ENCODE measurements at places on chromosomes 1 and 21. TPM values are rescaled to one million over a fixed set of nuclear protein-coding genes. Genes with fewer than 3 reads are reported as not detected.

GRCh38 chr1:239805851-239806772 lies 285.6 kb upstream of the FMN2 start:
- peak; percentile 30 for DNase-seq
- no peak overlapping the region for H3K27ac ChIP-seq
- no peak overlapping the region for H3K4me3 ChIP-seq
- H3K27me3 ChIP-seq = no peaks in the 10 kb centered on the region
- H3K4me1 ChIP-seq = peaks cover 4% of the 10 kb centered on the region
- no peaks in the 10 kb centered on the region for H3K36me3 ChIP-seq

DNA sequence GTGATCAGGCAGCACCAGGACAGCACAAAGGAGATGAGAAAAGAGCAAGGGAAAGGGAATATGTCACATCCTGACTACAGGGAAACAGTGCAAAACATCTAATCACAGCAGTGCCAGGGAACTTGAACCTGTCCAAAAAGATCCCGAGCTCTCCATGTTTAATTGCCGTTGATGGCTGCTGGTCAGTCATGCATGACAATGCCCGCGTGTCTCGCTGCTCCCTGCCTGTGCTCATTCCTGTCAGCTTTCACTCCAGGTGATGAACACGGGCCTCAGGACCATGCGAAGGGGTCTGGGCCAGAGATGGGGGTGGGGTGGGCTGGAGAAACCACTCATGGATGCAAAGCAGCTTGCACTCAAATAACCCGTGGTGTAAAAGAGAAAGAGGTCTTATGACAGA lies 287.0 kb downstream of the GPATCH2 start:
- H3K4me3 ChIP-seq = no peak overlapping the region
- no peaks in the 10 kb centered on the region for H3K36me3 ChIP-seq
- no peaks in the 10 kb centered on the region for H3K4me1 ChIP-seq
- H3K27me3 ChIP-seq = no peaks in the 10 kb centered on the region
- H3K27ac ChIP-seq = no peak overlapping the region

GRCh38 chr1:206037581-206037980 lies 13.9 kb upstream of the CTSE start:
- H3K4me3 ChIP-seq = no peak overlapping the region
- H3K4me1 ChIP-seq = no peaks in the 10 kb centered on the region
- H3K27me3 ChIP-seq = peaks cover 3% of the 10 kb centered on the region
- DNase-seq = no peak
- H3K27ac ChIP-seq = no peak overlapping the region
- no peaks in the 10 kb centered on the region for H3K36me3 ChIP-seq

DNA sequence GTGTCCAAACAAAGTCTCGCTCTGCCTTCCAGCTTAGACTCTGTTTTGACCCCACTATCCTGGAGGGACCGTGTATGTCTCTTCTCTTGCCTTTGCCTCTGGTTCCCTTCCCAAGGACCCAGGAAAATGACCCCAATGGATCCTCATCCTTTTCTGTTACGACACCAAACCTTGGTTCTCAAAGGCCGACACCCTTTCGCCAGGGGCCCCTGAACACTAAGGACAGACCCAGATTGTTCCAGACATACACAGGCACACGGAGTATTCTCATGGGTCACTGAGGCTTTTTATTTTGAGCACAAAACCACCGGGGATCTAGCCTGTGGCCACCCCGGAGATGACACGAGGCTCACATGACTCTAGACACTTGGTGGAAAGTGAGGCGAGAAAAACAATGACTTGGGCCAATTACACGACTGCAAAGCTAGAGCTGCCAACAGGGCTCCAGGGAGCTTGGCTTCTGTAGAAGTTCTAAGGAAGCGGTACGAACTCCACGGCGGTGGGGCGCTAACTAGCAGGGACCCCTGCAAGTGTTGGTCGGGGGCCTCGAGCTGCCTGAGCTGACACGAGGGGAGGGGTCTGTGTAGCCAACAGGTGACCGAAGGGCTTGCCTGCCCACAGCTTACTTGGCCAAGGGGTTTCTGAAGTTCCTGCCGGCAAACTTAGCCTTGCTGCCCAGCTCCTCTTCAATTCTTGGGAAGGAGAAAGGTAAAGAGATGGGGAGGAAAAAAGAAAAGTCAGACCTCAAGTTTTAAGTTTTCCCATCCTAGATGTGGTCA lies 17.6 kb downstream of the ENO1 start:
- H3K4me3 ChIP-seq = no peak overlapping the region

- no peak overlapping the region for H3K4me3 ChIP-seq
- no peak for DNase-seq
- H3K27me3 ChIP-seq = no peaks in the 10 kb centered on the region
- no peaks in the 10 kb centered on the region for H3K36me3 ChIP-seq
Observed at GRCh38 chr1:18603212-18603852, 27.3 kb upstream of the PAX7 start.

The RHOU gene
- total RNA-seq = 6.9 TPM
